ENCODE measurements at places on chromosomes 12 and 14.

DNA sequence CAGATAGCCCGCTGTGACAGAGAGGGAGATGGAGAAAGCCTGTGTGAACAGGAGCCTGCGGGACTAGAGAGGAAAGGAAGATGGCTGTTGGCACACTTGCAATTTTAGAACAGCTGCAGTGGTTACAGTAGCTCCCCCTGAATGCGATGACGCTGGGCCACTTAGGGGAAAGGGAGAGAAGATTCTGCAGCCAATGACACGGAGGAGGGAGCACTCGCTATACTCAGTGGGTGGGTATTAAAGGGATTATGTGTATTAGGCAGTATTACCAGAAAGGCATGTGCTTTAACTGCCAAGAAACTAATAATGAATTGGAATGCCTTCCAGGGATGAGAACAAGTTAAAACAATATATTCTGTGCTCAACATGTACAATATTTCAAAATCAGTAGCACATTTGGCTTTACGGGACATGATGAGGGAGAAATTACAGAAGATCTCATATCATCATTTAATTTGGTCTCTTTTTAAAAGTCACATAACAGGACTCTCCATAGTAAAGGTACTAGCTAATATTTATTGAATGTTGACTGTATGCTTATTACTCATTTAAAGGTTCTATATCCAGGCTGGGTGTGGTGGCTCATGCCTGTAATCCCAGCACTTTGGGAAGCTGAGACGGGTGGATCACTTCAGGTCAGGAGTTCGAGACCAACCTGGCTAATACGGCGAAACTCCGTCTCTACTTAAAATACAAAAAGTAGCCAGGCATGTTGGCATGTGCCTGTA lies 35.9 kb upstream of the FOS start:
- DNase-seq, result no peak

GRCh38 chr14:67609642-67610310 lies 9.7 kb upstream of the PIGH start:
- DNase-seq, result no peak

DNA sequence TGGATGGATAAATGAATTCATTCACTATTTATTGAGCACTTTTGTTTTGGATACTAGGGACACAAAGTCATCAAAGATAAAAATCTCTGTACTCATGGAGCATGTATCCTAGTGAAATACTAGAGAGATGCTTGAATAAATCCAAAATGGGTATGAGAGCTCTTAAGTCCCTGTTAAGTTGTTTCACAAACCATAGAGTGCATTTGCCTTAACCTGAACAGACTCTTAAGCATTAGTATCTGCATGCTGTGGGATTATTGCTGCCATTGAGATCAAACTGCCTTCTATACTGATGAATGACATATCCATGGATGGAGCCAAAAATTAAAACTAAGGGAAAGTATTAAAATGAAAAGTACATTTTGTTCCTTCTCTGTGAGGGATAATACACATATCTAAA lies 206.5 kb upstream of the KRR1 start:
- DNase-seq, result no peak

- DNase-seq, result no peak
Measured at GRCh38 chr12:109670731-109671130, 42.9 kb upstream of the FAM222A start.
